Daoy (cell line): ENCODE measurements at places on chromosomes 2 and 18. TPM values are rescaled to one million over a fixed set of nuclear protein-coding genes. Genes with fewer than 3 reads are reported as not detected.

Gene ASB3
- total RNA-seq, result 24.4 and 24.5 TPM in 2 replicates

Gene GPAT2
- 0.06 TPM in 1 of 2 replicates, not detected in the other for total RNA-seq

- no peak for DNase-seq
These were observed 972.0 kb downstream of the DPP10 start for GRCh38 chr2:115414466-115414865.

- no peak for DNase-seq
These were observed 45.0 kb downstream of the MTA3 start for GRCh38 chr2:42613281-42614064.

GRCh38 chr2:211498551-211499205, 942.3 kb downstream of the CPS1 start:
- DNase-seq, result no peak

DNA sequence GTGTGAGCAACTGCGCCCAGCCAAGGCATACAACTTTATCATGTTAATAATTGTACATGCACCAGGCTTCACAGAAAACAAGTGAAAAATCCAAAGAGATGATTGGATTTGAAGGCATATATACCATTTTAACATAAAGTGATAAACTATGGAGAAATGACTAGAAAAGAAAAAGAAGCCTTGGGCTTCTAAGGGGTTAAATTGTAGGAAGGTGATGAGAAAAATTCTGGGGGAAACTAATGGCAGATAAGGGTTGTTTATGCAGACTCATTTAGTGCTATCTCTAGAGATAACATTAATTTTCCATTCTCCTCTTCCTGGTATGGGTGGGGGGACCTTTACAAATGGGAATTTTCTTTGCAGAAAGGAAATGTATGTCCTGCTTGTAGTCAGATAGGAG, 154.0 kb downstream of the TMEM17 start:
- DNase-seq, result no peak

GRCh38 chr2:218323526-218324472, 31.5 kb upstream of the TMBIM1 start:
- peak; percentile 89 for DNase-seq

- no peak for DNase-seq
These were observed 1.8 kb downstream of the AFF3 start for GRCh38 chr2:100140582-100140981.

- no peak for DNase-seq
These were observed 1633.7 kb upstream of the CELF4 start for GRCh38 chr18:39199231-39199855.

DNA sequence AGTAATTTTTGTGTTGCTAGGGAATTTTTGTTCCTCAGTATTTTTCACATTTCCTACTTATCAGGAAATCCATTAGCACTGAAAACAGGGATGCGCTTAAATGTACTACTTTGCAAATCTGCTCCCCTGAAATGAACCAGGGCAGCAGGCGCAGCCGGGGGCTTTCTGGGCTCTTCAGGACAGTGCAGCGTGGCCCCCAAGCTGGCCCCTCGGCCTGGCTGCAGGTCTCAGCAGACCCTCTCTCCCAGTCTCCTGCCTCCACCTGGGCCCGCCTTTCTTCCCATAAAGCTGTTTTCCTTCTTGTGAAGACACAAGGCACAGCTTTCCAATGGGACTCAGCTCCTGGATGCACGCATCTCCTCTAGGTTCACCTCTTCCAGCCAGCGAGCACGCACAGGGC, 35.3 kb downstream of the EIPR1 start:
- no peak for DNase-seq
